ENCODE measurements at places on chromosomes 7 and 10. TPM values are rescaled to one million over a fixed set of nuclear protein-coding genes. Genes with fewer than 3 reads are reported as not detected.

Gene VSTM2A
- total RNA-seq = not detected

DNA sequence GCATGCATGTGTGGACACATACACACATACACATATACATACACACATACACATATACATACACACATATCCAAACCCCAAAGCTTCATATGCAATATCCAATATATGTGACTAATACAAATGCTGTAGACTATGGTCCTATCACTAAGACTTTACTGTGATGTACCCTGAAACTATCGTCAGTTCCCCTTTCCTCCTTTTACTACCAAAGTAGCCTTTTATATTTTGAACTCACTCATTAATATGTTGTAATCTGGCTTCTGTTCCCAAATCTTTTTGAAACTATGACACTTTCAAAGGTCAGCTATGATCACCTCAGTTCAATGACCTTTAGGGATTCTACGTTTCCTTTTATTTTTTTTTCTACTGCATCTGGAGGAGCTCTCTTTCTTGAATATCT lies 64.8 kb upstream of the TFEC start:
- no peaks in the 10 kb centered on the region for H3K36me3 ChIP-seq
- no peaks in the 10 kb centered on the region for H3K4me1 ChIP-seq
- no peak overlapping the region for H3K27ac ChIP-seq
- no peak overlapping the region for H3K4me3 ChIP-seq

Gene FFAR4
- not detected for total RNA-seq

- H3K4me3 ChIP-seq = no peak overlapping the region
- peaks cover 40% of the 10 kb centered on the region for H3K4me1 ChIP-seq
Measured at GRCh38 chr10:104117839-104118323, 4.1 kb upstream of the SFR1 start.

- no peak overlapping the region for H3K4me3 ChIP-seq
- H3K27ac ChIP-seq = no peak overlapping the region
- H3K27me3 ChIP-seq = no peaks in the 10 kb centered on the region
- H3K4me1 ChIP-seq = no peaks in the 10 kb centered on the region
- DNase-seq = no peak
- peaks cover 17% of the 10 kb centered on the region for H3K36me3 ChIP-seq
Measured at GRCh38 chr7:17822547-17823173, 117.6 kb downstream of the SNX13 start.

All from mesothelial cell of epicardium (in vitro differentiated cells).